ENCODE measurements at places on chromosomes 11 and 22.

GRCh38 chr22:19970031-19970478 is 28.4 kb upstream of the TXNRD2 start:
- no peak for DNase-seq

DNA sequence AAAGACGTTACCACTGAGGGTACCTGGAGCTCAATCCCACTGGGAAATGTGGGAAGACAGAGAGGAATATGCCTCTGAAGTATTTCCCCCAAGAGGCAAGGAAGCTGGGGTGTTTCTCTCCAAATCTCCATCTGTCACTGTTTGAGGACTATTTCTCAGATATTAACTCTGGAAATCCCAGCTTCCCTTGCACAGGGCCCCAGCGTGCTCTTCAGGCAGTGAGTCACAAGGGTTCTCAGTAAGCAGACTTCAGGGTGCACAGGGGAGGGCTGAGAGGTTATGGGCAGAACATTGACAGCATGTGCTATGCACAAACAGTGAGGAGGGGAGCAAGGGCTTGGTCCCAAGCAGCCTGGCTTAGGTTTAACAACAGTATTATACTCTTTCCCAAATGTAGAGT is 60.9 kb upstream of the EED start:
- DNase-seq, result no peak

GRCh38 chr11:57562596-57562995 is 4.9 kb downstream of the UBE2L6 start:
- no peak for DNase-seq

DNA sequence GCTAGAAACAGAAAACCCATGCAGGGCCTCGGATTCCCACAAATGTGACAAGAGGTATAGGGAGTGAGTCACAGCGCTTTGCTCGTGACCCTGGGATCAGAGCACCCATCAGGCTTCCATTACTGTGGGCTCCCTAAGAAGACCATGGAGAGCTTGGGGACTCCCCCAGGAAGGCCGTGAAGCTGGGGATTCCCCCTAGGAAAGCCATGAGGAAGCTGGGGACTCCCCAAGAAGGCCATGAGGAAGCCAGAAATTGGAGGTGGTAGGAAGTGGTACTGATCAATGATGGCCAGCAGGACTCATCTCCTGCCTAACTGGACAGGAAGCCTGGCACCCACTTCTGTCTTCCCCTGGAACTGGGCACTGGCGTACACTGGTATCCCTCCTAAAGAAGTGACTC is 10.1 kb upstream of the DCPS start:
- no peak for DNase-seq

DNA sequence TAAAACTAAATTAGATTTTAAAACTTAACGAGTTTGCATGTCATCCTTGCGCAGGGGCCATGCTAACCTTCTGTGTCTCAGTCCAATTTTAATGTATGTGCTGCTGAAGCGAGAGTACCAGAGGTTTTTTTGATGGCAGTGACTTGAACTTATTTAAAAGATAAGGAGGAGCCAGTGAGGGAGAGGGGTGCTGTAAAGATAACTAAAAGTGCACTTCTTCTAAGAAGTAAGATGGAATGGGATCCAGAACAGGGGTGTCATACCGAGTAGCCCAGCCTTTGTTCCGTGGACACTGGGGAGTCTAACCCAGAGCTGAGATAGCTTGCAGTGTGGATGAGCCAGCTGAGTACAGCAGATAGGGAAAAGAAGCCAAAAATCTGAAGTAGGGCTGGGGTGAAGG is 10.6 kb downstream of the LIMK2 start:
- DNase-seq, result no peak

GRCh38 chr11:85779956-85780640 is 30.8 kb downstream of the SYTL2 start:
- DNase-seq, result no peak

GRCh38 chr11:106681435-106681834 is 336.8 kb downstream of the GUCY1A2 start:
- no peak for DNase-seq

- DNase-seq, result no peak
Measured at GRCh38 chr11:110032957-110033570, 60.1 kb upstream of the ZC3H12C start.

GRCh38 chr22:42202669-42203068 is 67.8 kb downstream of the TCF20 start:
- DNase-seq, result no peak

DNA sequence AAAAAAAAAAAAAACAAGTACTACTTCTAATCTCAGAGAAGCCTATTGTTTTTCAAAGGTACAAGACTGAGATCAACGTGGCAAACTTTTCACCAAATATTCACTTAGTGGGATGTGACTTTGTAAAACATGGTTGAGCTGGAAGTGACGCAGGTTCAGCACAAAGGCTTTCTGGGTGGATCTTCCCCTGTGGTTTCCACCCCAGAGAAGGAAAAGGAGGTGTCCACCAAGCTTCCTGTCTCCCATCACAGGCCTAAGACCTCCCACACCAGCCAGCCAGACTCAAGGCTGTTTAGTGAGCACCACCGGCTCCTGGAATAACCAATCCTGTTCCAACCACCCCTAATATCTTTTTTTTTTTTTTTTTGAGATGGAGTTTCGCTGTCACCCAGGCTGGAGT is 5.7 kb downstream of the TMEM184B start:
- DNase-seq, result no peak

Data from eye (tissue), 1 donor.